Thoracic aorta (tissue), 2 donors: ENCODE measurements at places on chromosomes 3 and 15. TPM values are rescaled to one million over a fixed set of nuclear protein-coding genes. Genes with fewer than 3 reads are reported as not detected.

DNA sequence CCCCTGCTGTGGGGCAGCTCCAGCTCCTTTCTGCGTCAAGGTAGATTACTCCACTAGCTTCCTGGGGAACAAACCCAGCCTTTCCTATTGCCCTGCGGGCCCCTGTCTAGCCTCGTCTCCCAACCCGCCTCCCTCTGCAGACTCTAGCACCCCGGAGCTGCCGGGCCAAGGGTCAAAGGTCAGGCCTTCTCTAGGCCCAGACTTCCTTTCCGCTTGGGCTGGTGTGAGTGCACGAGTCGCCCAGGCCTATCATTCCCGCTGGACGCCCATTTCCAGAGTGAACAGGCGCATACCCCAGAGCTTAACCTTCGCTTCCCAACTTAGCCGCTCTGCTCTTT is 11.6 kb upstream of the ONECUT1 start:
- no peak for DNase-seq
- peaks cover 27% of the 10 kb centered on the region for H3K4me1 ChIP-seq
- peaks cover 21% of the 10 kb centered on the region for H3K27me3 ChIP-seq
- H3K36me3 ChIP-seq: no peaks in the 10 kb centered on the region
- H3K27ac ChIP-seq: no peak overlapping the region

DNA sequence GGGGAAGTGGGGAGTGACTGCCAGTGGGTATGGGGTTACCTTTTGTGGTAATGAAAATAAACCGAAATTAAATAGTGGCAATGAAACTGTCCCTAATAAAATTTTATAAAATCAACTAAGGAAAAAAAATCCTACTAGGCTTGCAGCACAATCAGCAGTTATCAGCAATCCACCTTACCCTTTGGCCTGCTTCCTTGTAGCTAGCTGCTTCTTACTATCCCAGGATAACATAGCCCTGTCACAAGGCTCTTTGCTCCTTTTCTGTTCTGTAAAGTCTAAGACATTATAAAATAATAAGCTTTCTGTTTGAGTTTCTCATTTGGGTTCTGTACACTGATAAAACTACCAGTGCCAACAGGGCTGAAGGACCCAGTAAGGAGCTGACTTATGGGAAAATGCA is 23.0 kb upstream of the CTXND1 start:
- H3K36me3 ChIP-seq: no peaks in the 10 kb centered on the region
- no peaks in the 10 kb centered on the region for H3K27me3 ChIP-seq
- no peaks in the 10 kb centered on the region for H3K4me1 ChIP-seq

Gene NAA50
- 58.3 TPM for total RNA-seq

- H3K4me3 ChIP-seq: no peak overlapping the region
- no peaks in the 10 kb centered on the region for H3K4me1 ChIP-seq
- H3K27me3 ChIP-seq: no peaks in the 10 kb centered on the region
- H3K27ac ChIP-seq: no peak overlapping the region
- no peaks in the 10 kb centered on the region for H3K36me3 ChIP-seq
Measured at GRCh38 chr3:115204475-115204874, 57.4 kb upstream of the ZBTB20 start.

- no peak overlapping the region for H3K27ac ChIP-seq
- no peaks in the 10 kb centered on the region for H3K4me1 ChIP-seq
Measured at GRCh38 chr15:85475317-85475701, 94.9 kb downstream of the AKAP13 start.

DNA sequence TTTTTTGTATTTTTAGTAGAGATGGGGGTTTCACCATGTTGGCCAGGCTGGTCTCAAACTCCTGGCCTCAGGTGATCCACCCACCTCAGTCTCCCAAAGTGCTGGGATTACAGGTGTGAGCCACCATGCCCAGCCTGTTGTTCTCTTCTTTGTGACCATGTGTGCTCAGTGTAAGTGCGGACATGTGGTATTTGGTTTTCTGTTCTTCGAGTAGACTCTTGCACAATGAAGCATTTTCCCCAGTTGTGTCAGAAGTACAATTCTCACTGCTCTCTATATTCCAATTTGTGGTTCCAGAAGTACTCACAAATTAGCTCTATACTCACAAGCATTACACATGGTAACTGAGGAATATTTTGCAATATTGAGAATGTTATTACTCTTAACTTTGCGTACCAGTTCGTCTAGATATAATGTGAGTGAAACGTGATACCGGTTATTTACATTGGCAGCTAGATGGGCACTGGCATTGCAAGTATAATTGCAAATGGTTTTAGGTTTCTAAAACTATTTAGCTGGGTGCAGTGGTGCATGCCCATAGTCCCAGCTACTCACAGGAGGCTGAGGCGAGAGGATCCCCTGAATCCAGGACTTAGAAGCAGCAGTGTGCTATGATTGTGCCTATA is 34.2 kb upstream of the MTMR14 start:
- no peaks in the 10 kb centered on the region for H3K27me3 ChIP-seq
- no peak overlapping the region for H3K27ac ChIP-seq
- H3K36me3 ChIP-seq: no peaks in the 10 kb centered on the region
- no peak for DNase-seq

DNA sequence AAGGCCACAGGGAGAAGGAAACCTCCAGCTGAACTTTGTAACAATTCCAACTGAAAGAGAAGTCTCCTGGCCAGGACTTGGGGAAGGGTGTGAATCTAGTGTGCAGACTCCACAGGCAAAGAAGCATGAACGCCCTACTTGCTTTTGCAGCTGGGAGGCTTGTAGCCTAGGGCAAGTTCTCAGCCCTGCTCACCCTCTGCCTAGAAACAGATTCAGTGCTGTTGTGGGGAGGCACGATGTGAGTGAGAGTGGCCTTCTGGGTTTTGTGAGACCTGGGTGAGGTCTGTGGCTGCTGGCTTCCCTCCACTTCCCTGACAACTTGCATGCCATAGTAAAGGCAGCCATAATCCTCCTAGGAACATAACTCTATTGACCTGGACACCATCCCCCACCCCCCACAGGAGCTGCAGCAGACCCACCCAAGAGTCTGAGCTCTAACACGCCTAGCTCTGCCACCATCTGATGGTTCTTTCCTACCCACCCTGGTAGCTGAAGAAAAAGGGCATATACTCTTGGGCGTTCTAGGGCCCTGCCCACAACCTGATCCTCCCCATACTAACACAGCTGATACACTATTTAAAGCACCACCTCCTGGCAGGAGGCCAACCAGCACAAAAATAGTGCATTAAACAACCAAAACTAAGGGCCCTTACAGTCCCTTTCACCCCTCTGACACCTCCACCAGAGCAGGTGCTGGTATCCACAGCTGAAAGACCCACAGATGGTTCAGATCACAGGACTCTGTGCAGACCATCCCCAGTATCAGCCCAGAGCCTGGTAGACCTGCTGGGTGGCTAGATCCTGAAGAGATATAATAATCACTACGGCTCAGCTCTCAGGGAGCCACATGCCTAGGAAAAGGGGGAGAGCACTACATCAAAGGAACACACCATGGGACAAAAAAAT is 426.5 kb downstream of the IGSF11 start:
- H3K27me3 ChIP-seq: no peaks in the 10 kb centered on the region
- no peaks in the 10 kb centered on the region for H3K36me3 ChIP-seq
- H3K4me3 ChIP-seq: no peak overlapping the region
- H3K27ac ChIP-seq: no peak overlapping the region

Gene KCNAB1
- total RNA-seq: 12.2 TPM

- H3K4me1 ChIP-seq: peaks cover 23% of the 10 kb centered on the region
- H3K4me3 ChIP-seq: no peak overlapping the region
- H3K36me3 ChIP-seq: peaks cover 67% of the 10 kb centered on the region
- H3K27ac ChIP-seq: peak overlapping the region; percentile 81
- no peaks in the 10 kb centered on the region for H3K27me3 ChIP-seq
- DNase-seq: no peak
Measured at GRCh38 chr3:53236112-53236841, 19.5 kb downstream of the TKT start.

DNA sequence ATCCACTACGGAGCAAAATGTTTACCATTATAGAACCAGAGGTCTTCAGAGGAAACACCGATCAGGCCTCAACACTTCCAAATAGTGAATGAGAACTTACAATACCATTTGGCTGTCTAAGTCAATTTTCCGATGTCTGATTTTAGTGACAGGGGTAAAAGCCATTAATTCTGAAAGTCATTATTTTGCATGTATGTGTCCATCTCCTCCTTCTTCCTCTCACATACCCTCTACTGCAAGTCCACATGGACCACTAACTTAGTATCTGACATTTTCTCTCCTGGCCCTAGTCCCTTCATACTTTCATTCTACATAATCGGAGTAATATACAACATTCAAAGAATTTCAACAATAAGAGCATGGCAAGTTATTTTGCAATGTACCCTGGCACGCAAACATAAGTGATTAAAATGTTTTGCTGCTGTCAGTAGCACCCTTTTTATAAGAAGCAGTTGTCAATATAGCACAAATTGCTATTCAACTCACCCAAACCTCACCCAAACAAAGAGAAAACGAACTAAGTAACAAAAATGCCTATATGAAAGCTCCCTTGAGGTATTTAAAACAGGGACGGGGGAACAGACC is 1.9 kb downstream of the TOP2B start:
- H3K4me3 ChIP-seq: peak overlapping the region; percentile 94
- peak overlapping the region; percentile 96 for H3K27ac ChIP-seq
- DNase-seq: no peak
- H3K27me3 ChIP-seq: no peaks in the 10 kb centered on the region
- no peaks in the 10 kb centered on the region for H3K36me3 ChIP-seq
- peaks cover 45% of the 10 kb centered on the region for H3K4me1 ChIP-seq

- no peak overlapping the region for H3K4me3 ChIP-seq
- no peaks in the 10 kb centered on the region for H3K27me3 ChIP-seq
- no peaks in the 10 kb centered on the region for H3K4me1 ChIP-seq
- no peak overlapping the region for H3K27ac ChIP-seq
Measured at GRCh38 chr3:186004209-186004608, 66.4 kb upstream of the TRA2B start.

DNA sequence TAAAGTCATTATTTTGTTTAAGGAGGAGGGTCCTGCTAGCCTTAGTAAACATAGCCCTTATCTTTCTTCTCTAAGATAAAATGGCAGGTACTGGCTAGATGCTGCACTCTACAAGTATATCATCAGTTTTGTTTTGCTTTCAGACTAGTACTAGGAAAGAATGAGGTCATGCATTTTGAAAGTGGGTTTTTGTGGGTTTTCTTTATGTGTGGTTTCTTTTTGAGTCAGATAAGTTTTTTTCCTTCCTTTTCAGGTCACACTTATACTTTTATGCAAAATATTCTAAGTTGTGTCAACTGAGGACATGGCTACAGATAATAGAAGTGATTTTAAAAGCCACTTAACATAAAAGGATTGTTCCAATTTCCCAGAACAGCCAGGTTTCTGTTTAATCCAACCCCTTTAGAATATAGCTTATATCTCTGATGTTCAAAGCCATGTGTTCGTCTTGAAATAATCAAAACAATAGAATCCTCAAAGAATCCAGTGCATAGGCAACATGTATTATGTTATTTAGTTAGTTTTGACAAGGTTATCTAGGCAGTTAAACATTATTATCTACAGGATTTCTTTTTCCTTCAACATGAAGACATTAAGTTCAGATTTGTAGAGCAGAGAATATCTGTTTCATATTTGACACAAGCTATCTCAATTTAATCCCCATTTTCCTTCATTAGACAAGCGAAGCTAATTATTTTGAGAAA is 406.2 kb downstream of the RBMS3 start:
- H3K4me1 ChIP-seq: peaks cover 38% of the 10 kb centered on the region
- DNase-seq: no peak
- no peak overlapping the region for H3K4me3 ChIP-seq
- no peaks in the 10 kb centered on the region for H3K36me3 ChIP-seq
- H3K27me3 ChIP-seq: no peaks in the 10 kb centered on the region

Gene LRRC31
- total RNA-seq: not detected

DNA sequence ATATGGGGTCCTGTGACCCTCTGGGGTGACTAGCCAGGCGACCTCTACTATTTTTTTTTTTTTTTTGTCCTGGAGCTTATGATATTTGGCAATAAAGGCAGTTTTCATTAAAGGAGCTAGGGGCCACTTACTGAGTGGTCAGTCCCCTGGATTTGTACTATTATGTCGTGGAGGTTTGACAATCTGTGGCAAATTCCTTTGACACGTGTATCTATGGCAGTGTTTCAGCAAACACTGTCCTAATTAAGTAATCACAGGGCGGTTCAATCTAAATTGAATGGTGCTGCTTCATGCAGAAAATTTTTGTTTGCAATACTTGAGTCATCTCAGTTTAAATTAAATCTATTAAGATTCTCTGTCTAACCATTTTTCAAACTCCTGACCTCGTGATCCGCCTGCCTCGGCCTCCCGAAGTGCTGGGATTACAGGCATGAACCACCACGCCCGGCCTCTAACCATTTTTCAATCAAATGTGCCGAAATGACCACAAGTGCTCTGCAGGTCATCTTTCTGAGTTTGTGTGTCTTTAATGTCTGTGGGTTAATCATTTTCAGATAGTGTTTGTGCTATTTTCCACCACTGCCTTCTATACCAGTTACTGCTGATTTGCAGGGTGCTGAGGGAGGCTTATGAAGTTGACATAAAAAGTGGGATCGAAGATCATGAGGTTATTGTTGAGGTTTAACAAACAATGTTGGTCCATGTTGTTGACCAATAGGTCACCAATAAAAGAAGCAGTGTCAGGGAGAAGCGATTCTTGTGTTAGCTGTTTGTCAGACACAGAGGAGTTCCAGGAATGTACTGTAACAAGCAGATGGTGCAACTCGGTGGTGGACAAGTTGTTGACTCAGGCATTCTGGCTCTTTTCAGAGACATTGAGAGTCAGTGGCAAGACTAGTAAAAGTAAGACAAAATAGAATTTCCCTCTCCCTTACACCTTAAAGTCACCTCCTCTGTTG is 18.6 kb upstream of the SLC2A2 start:
- H3K4me3 ChIP-seq: no peak overlapping the region
- no peaks in the 10 kb centered on the region for H3K36me3 ChIP-seq
- no peaks in the 10 kb centered on the region for H3K27me3 ChIP-seq
- no peaks in the 10 kb centered on the region for H3K4me1 ChIP-seq

GRCh38 chr15:46316024-46316423 is 681.2 kb downstream of the SQOR start:
- no peak overlapping the region for H3K4me3 ChIP-seq
- no peaks in the 10 kb centered on the region for H3K36me3 ChIP-seq
- peaks cover 3% of the 10 kb centered on the region for H3K4me1 ChIP-seq
- DNase-seq: no peak

Gene LRRFIP2
- 123 TPM for total RNA-seq

GRCh38 chr15:51405693-51406523 is 64.5 kb downstream of the GLDN start:
- DNase-seq: no peak
- H3K4me3 ChIP-seq: no peak overlapping the region
- H3K27ac ChIP-seq: peak overlapping the region; percentile 8
- no peaks in the 10 kb centered on the region for H3K27me3 ChIP-seq

- no peaks in the 10 kb centered on the region for H3K27me3 ChIP-seq
- no peaks in the 10 kb centered on the region for H3K36me3 ChIP-seq
- no peak overlapping the region for H3K27ac ChIP-seq
- no peak overlapping the region for H3K4me3 ChIP-seq
Measured at GRCh38 chr3:189235214-189235613, 63.4 kb downstream of the TPRG1 start.
